Right forelimb (tissue), 1 donor: ENCODE measurements at places on chromosomes 11 and 22.

DNA sequence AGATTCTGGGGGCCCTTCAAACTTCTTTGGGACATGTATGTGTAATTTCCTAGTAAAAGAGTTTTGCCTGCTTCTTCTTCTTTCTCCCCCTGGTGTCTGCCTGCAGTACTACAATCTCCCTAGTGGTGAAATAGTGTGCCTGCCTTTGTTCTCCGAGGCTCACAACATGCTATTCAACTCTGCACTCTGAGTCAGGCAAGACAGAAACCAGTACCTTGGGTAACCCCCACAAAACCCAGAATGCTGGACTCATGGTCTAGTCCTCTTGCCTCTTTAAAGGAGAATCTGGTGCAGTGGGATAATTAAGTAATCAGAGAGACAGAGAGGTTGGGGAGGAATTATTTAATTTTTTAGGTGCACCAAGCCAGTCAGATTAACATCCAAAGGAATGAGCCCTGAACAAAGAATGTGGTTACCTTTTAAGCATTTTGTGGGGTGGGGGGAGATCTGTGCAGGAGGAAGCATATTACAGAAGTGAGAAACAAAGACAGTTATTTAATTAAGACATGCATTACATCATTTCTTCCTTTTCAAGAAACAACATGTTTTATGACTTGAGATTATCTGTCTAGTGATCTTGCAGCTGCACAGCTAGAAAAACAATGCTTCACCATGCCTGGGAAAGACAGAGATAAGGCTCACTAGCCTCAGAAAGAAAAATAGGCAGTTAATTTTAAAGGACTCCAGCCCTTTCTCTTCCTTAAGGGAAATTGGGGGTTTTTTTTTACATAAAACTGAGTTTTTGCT is 11.0 kb upstream of the MS4A6A start:
- DNase-seq: peak; percentile 49

- no peak for DNase-seq
Observed at GRCh38 chr11:106937111-106937510, 81.2 kb downstream of the GUCY1A2 start.

DNA sequence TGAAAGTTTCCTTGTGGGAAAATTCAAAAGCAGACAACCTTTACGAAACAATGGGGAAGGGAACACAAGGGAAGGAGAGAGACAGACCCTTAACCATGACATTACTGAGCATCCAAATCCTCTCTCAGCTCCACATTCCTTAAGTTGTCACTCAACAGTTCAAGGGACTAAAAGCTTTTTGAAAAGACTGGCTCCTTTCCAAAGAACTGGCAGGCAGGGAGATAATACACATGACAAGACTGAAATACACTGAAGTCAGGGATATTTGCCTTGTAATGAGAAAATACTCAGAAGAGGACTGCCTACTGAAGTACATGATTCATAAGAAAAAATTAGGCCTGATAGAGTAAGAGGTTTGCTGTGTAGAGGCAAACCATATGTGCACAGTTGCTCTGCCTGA is 69.1 kb downstream of the SMCO4 start:
- DNase-seq: no peak

- DNase-seq: no peak
Observed at GRCh38 chr11:132501356-132501755, 1030.9 kb downstream of the OPCML start.

DNA sequence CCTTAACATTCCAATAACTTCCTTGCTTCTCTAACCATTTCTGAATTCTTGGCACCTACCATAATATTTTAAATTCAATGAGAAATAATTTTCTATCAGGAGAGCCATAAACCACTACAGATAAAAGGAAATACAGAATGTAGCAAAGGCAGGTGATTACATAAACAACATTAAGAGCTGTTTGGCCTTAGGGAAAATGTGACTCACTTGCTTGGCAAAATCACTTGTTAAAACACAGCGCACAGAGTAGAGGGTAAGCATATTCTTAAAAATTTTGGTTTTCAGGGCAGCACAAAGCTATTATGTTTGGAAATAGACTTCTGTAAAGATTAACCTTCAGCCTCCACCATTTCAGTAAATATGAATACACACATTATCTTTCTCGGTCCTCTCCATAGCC is 26.4 kb downstream of the IZUMO1R start:
- DNase-seq: no peak

- no peak for DNase-seq
Observed at GRCh38 chr11:87007963-87008362, 29.8 kb upstream of the TMEM135 start.

GRCh38 chr11:3109434-3109833 is 52.2 kb upstream of the CARS1 start:
- no peak for DNase-seq

GRCh38 chr11:117717485-117718314 is 79.3 kb downstream of the DSCAML1 start:
- DNase-seq: no peak

- DNase-seq: no peak
Observed at GRCh38 chr11:41283191-41283930, 176.1 kb downstream of the LRRC4C start.

GRCh38 chr11:19789835-19790710 is 77.4 kb downstream of the NAV2 start:
- DNase-seq: peak; percentile 58

- DNase-seq: no peak
Observed at GRCh38 chr22:39313258-39314001, 6.0 kb downstream of the RPL3 start.

GRCh38 chr11:316891-317301 is 3.1 kb downstream of the IFITM1 start:
- DNase-seq: no peak

GRCh38 chr11:130602641-130603334 is 154.3 kb downstream of the ADAMTS15 start:
- DNase-seq: no peak

DNA sequence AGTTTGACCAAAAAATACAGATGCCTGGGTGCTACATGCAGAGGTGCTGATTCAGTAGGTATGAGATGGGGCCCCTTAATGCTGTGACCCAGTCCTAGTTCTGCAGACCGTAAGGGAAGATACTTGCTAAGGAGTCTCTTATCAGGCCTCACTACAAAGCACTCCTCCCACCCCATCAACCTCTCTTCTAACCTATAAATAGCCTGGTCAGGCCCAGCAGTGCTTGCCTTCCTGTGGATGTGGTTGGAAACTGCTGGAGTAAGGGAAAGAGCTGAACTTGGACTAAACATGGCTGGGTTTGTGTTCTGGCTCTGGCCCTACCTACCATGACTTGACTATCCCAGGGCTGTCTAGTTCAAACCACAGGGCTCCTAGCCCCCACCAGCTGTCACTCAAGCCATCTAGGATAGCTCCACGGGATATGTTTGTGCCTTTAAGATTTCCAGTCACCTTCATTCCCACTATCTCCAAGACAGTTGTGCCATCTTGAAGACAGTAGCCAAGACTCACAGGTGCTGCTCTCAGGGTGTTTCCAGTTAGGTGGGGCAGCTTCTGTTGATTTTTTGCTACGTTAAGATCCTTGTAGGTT is 9.5 kb upstream of the DKK3 start:
- DNase-seq: no peak

GRCh38 chr11:127651888-127652221 is 651.3 kb upstream of the KIRREL3 start:
- no peak for DNase-seq

DNA sequence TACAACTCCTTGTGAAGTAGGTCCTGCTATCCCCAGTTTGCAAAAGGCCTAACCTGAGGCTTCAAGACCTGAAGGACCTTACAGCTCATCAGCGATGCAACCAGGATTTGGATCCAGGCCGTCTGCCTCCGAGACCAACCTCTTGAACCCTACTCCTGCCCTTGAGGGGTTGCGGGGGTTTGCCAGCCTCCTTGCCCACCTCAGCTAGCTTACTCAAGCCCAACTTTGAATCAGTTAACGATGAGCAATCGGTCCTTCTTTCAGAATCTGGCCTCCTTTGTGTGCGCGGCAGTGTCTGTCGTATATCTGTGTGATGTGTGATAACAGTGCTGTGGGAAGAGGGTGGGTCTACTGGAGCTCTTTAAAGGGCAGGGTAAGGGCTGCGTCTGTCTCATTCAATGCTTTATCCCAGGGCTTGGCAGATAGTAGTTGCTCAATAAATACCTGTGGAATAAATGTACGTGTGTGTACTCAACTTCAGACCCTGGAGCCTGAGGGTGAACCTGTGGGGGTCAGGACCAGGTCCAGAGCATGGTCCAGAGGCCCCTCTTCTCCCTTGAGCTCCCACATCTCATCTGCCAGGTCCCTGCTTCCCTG is 3.2 kb downstream of the CHRM1 start:
- DNase-seq: no peak

DNA sequence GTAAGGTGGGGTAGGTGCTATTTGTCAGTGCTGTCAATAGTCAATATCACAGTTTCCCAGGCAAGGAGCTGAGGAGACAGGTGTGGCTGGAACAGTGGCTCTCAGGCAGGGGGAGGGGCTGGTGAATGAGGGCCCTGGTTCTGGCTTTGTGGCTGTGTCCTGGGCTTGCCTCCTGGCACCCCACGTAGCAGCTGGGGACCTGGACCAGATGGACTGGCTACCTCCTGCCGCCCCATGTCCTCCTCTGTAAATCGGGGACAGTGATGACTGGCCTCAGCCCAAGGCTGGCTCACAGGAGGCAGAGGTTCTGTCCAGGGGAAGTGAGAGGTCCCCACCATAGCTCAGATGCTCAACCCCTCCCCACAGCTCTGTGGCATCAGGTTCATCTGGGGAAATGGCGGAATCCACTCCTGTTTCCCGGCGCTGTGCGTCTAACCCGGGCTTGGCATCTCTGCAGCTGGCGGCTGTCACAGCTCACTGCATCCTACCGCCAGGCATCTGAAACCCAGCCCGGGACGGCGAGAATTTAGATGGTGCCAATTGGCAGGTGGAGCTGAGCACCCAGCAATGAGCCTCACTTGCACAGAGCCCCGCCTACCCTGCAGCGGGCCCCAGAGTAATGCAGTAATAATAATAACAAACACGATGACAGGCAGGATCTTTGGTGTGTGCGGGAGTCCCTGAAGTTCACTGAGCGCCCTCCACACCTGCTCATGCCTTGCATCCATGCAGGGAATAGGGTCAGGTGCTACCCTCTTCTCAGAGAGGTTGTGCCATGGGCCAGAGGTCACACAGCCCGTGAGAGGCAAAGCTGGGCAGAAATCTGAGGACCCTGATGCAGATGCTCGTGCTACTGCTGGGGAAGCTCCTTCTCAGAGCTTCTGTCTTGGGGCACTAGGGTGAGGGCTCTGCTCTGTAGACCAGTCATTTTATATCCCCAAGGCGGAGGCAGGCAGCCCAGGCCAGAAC is 27.8 kb upstream of the SHISAL1 start:
- DNase-seq: no peak

GRCh38 chr11:6030708-6031405 is at the start of gene OR56A1:
Gene OR56A1 (minus strand): TSS chr11:6030758. CDS start chr11:6027692, 3,066 bp downstream.
- no peak for DNase-seq

GRCh38 chr22:43446037-43446803 is 34.4 kb downstream of the MPPED1 start:
- DNase-seq: no peak

GRCh38 chr11:100031973-100032372 is 655.1 kb upstream of the ARHGAP42 start:
- no peak for DNase-seq

DNA sequence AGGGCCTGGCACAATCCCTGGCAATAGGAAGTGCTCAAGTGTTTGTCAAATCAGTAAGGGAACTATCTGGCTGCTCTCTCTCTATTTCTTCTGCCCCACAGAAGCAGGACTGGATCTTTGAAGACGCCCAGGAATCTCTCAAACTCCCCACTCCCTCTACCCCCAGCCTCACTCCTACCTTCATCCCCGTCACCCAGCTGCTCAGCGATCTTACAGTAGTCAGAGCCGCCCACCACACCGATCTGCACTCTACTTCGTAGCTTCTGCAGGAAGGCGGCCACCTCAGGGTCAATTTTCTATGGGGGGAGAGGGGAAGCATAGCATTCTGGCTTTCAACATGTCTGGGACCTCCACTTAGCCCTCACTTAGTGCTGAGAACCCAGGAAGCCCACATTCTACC is 3.7 kb downstream of the PMM1 start:
- DNase-seq: no peak

DNA sequence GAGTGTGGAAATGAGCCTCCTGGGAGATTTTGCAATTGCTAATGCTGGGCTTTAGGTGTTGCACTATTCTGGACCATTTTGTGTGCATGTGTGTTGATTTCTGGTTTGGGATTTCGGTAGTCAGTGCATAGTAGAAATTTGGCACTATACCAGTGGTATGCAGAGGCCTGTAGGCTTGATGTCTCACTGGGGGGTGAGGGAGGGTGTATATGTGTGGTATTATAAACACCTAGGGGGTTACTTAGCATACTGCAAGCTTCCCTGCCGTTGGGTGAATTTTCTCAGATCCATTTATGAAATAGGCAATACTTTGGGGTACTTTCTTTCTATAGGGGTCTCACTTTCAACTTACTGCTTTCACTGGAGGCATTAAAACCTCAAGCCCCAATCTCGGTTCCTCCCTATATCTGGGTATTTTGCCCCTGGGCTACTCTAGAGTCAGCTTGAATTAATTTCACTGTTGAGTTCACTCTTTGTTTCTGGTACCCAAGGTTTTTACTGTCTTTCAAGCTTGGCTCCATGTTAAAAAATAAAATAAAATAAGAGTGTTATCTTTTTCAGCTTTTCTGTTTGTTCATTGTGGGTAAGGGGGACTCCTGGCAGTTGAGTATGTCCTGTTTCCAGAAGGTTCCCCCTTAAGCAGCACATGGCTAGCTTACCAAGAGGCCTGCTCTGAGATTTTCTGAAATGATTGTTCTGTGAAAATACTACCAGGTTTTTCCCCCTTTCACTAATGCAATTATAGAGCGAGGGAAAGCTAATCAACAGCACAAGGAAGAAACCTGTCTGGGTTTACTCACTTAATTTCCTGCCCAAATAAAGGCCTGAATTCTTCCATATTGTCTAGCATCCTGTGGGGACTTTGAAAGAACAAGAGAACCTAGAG is 45.8 kb downstream of the PPFIBP2 start:
- no peak for DNase-seq

DNA sequence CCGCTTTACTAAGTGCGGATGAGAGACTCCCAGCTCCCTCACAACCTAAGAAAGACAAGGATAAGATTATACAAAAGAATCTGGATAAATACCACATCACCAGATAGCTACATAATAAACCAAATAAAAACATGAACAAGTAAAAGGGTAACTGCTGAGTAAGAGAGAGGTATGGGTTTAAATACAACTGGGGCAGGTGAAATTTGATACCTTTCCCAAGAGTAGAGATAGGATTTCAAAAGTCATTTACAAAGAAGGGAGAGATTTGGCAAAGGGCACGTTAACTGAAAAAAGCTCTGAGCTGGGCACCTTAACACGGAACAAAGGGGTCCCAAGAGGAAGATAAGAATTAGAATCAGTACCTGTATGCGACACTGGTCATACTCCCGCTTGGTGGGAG is 1.7 kb downstream of the UBXN1 start:
- no peak for DNase-seq

GRCh38 chr11:22471385-22471784 is 133.2 kb downstream of the SLC17A6 start:
- DNase-seq: no peak

GRCh38 chr22:24409707-24410106 is 17.7 kb upstream of the ADORA2A start:
- DNase-seq: no peak

GRCh38 chr11:12118949-12119348 is 8.6 kb downstream of the MICAL2 start:
- DNase-seq: no peak
